ENCODE measurements at places on chromosomes 11 and 22.

DNA sequence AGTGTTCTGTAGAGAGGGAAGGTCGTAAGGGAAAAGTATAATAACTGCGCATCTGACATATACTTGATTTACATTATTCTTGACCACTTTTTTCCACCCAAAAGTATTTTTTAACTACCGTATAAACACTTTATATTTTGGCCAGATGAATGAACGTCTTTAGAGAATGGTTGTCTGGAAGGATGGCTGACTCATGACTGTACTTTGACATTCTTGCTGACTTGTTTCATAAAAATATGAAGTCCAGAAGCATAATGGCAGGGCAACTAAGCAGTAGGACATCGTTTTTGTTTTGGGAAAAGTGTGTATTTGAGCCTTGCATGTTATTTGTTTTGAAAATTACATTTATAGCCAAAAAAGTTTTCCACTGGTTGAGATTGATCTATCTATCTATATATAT is 110.0 kb downstream of the OSBP2 start:
- no peak for DNase-seq

- no peak for DNase-seq
These were observed 349.7 kb upstream of the MPPED2 start for GRCh38 chr11:30935861-30936260.

GRCh38 chr11:117428856-117429229 is 101.2 kb downstream of the CEP164 start:
- DNase-seq: no peak

DNA sequence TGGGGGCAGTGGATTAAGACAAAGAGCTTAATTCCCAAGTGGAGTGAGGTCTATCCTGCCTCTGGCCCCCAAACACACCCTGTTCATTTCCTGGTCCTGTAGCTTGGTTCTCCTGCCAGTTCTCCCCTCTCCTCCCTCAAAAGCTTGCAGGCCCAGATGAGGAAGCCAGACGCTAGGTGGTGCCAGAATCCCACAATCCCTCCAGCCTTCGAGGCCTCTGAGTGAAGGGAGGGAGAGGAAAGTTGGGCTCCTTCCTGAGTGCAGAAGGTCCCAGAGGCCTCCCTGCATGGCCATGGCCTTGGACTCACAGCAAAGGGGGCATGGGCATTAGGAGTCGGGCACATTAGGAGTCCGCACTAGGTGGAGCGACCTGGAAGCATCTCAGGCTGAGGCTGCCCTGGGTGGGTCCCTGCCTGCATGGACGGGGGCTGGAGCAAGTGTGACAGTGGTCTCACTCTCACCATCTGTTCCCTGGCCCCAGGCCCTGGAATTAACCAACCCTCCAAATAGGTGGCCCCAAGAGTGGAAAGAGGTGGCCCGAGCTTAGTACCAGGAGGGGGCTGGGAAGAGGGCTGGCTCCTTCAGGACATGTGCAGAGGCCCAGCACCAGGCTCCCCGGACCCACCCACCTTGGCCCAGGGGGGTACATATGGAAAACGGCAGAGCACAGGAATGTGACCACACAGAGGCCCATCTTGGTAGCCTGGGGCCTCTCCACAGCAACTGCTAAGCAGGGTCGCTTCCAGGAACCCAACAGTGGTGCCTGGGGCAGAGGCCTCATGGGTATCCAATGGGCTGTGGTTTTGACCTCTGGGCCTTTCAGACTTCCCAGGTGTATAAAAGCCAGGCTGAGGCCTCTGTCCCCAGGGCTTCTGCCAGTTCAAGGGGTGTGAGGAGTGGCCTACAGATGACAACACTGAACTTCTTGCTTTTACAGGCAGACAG is 5.2 kb downstream of the FXYD2 start:
- DNase-seq: no peak

GRCh38 chr22:41828516-41828915 is 4.4 kb upstream of the SREBF2 start:
- DNase-seq: no peak

- no peak for DNase-seq
These were observed 11.4 kb upstream of the ANKK1 start for GRCh38 chr11:113376156-113376555.

- DNase-seq: no peak
These were observed 30.3 kb upstream of the PISD start for GRCh38 chr22:31692186-31692886.

- DNase-seq: no peak
These were observed 44.7 kb upstream of the SHISAL1 start for GRCh38 chr22:44357296-44357965.

GRCh38 chr22:21896951-21897513 is 29.6 kb upstream of the MAPK1 start:
- no peak for DNase-seq

GRCh38 chr22:37280718-37281117 is 1.6 kb upstream of the CYTH4 start:
- no peak for DNase-seq

DNA sequence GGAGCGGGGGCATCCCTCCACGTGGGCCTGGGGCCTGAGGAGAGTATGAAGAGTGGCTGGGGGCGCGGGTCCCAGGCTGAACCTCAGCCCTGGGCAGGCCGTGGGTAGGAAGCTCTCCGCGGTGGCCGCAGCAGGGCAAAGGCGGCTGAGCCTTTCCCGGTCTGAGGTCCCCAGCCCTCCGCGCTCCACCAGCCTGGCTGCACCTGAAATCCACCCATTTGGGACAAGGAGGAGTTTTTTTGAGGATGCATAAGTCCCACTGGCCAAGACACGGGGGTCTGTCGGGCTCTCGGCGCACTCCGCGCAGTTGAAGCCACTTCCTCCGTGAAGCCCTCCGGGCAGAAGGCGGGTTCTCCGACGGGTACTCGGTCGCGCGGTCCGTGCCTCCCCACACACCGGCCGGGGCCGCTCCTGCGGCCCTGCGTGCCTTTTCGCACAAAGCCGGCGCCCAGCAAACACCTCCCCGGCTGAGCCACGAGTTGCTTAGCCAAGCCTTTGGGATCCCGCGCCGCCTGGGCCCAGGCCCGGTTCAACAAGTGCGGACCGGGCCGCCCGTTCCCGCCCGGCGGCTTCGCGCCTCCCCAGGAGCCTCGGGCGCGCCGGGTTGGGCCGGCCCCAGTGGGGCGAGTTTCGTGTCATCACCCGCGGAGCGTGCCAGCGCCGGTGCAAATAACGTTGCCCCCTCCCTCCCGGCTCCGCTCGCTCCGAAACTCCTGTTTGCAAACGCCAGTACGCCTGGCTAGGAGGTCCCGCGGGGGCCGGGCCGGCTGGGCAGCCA is 666 bp upstream of the OVOL1 start:
- DNase-seq: peak; percentile 17

DNA sequence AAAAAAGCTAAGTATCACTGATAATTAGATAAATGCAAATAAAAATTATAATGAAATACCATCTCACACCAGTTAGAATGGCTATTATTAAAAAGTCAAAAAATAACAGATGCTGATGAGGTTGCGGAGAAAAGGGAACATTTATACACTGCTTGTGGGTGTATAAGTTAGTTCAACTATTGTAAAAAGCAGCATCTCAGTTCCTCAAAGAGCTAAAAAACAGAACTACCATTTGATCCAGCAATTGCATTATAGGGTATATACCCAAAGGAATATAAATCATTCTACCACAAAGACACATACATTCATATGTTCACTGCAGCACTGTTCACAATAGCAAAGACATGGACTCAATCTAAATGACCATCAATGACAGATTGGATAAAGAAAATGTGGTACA is 120.3 kb upstream of the ZBED5 start:
- DNase-seq: no peak

GRCh38 chr22:37267661-37268413 is 14.5 kb upstream of the CYTH4 start:
- no peak for DNase-seq

- DNase-seq: peak; percentile 10
These were observed 12.7 kb upstream of the TMEM218 start for GRCh38 chr11:125123947-125124617.

- DNase-seq: no peak
These were observed 116.4 kb downstream of the APOL5 start for GRCh38 chr22:35834061-35834460.

DNA sequence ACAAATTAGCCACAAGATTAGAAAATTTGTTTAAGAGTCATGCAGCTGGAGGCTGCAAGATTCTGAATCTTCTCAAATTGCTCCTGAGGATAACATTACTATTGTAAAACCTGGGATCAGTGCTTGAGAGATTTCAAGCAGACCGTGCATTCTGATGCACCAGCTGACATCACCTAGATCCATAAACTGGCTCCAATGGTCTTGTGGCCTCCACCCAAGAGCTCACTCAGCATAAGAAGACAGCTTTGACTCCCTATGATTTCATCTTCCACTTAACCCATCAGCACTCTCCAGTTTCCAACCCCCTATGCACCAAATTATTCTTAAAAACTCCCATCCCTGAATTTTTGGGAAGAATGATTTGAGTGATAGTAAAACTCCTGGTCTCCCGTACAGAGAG is 1007.9 kb upstream of the TENM4 start:
- DNase-seq: no peak

GRCh38 chr11:59426361-59427067 is at the start of gene OR5A2:
Gene OR5A2 (minus strand): TSS chr11:59426413. CDS start chr11:59422953, 3,460 bp downstream.
- no peak for DNase-seq

DNA sequence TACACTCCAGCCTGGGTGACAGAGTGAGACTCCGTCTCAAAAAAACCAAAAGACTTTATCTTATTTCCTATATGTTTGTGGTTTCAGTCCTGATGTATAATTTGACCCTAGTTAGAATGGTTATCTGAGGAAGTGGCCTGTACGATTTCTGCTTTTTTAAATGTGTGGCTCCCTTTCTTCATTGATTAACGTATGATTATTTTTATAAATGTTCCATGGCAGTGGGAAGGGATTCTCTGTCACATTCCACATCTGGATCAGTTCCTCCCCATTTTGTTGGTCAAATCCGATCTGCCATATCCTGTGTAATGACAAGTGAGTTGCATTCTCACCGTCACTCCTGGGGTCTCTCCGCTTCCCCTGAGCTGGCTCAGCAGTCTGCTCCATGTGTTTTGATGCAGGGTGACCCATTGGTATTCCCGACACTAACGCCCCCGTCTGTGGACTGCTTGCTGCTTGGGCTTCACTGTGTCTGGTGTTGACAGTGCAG is 20.3 kb downstream of the NEAT1 start:
- no peak for DNase-seq

GRCh38 chr22:33272871-33273270 is 214.7 kb upstream of the SYN3 start:
- no peak for DNase-seq

GRCh38 chr11:131870305-131870704 is 499.9 kb downstream of the NTM start:
- DNase-seq: no peak

DNA sequence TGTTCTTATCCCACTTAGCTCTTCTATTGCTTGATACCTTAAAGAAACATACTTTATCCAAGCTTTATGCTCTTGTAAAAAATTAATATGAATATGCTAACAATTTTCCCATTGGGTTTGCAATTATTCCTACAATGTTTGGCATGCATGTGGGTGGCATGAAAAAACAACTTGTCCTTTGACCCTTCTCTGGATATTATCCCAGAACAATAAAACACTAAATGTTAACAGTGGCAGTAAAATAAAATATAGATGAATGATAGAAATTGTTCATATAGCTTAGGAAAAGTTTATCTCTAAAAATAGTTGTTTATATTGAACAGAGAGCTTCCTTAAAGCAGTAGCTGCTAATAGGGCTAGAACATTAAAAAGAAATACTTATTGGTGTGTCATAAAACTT is 860.5 kb upstream of the LRRC4C start:
- no peak for DNase-seq

DNA sequence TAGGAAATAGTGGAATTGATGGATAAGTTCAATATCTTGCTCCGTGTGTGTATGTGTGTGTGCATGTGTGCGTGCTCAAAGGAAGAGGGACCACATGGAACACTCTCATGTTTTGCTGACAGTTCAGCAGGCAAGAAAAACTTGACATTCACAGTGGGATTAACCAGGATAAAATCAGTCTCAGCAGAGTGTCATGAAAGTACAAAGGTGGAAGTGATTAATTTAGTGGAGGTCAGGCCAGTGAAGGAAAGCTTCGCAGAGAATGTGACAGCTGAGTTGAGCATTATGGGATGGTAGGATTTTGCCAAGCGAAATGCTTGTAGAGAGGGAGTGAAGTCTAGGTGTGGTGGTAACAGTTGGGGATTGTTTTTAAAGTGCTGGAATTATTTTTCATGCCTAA is 15.7 kb upstream of the FBXO3 start:
- DNase-seq: no peak

GRCh38 chr22:21632237-21632895 is at the start of gene CCDC116:
Gene CCDC116 (plus strand): TSS chr22:21632760. CDS start chr22:21633182, 422 bp downstream.
- peak; percentile 43 for DNase-seq

- DNase-seq: peak; percentile 50
These were observed 430 bp downstream of the DDX6 start for GRCh38 chr11:118790357-118791110.

- no peak for DNase-seq
These were observed 10.7 kb downstream of the MCM5 start for GRCh38 chr22:35410663-35411034.

- DNase-seq: no peak
These were observed 12.6 kb upstream of the EIF3M start for GRCh38 chr11:32571039-32571438.

Data from stimulated activated CD4-positive, alpha-beta T cell treated with anti-CD3 and anti-CD28 coated beads, Interleukin-12 subunit alpha, Interleukin-12 subunit beta, amount 100 ng/mL, for 4 hours (primary cell).